Stimulated activated CD8-positive, alpha-beta memory T cell treated with anti-CD3 and anti-CD28 coated beads, Interleukin-12 subunit alpha, Interleukin-12 subunit beta, amount 100 ng/mL, for 1 hour (primary cell): ENCODE measurements at places on chromosomes 13 and 19.

- DNase-seq: no peak
These were observed 5.5 kb upstream of the CCNE1 start for GRCh38 chr19:29806098-29806866.

GRCh38 chr13:46475541-46475991 is 77.4 kb upstream of the LRCH1 start:
- DNase-seq: no peak

GRCh38 chr19:2728783-2729387 is 7.7 kb upstream of the DIRAS1 start:
- DNase-seq: no peak

DNA sequence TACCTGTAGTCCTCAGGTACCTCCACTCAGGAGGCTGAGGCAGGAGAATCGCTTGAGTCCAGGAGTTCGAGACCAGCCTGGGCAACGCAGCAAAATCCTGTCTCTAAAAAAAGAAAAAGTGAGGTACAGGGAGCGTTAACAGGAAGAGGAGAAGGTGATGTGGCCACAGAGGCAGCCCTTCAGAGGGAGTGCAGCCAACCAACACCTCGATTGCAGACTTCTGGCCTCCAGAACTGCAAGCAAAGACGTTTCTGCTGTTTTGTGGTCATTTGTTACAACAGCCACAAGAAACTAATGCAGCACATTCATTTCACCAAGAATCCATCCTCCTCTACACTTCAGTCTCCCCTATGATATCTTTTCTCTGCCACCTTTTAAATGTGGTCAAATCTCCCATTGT is 145.2 kb downstream of the USP12 start:
- no peak for DNase-seq

DNA sequence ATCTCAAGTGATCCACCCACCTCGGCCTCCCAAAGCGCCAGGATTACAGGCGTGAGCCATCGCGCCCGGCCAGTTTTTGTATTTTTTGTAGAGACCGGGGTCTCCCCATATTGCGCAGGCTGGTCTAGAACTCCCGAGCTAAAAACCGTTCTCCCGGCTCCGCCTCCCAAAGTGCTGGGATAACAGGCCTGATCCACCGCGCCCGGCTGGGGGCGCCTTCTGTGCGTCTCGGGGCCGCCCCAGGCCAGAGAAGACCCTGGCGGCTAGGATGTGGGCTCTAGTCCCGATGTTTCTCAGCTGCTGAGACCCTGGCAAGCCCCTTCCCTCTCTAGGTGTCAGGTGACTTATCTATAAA is 3.6 kb downstream of the ARHGAP45 start:
- no peak for DNase-seq

- DNase-seq: no peak
These were observed 20.7 kb downstream of the GARRE1 start for GRCh38 chr19:34274827-34275625.

DNA sequence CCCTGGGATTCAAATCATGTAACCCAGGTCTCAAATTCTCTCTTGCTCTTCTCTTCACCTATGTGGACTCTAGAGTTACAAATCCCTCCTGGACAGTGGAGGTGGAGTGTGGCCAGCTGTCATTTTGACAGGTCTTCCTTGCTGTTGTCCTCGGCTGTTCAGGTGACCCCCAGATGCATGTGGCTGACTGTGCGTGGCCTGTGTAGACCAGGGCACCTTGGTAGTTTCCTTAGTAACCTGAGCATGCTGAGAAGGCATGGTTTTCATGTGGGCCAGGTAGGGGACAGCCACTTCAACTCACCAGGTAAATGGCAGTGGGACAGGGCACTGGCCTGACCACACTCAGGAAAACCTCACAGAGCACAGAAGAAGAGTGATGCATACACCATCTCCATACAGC is 155.0 kb upstream of the TSHZ3 start:
- DNase-seq: no peak

DNA sequence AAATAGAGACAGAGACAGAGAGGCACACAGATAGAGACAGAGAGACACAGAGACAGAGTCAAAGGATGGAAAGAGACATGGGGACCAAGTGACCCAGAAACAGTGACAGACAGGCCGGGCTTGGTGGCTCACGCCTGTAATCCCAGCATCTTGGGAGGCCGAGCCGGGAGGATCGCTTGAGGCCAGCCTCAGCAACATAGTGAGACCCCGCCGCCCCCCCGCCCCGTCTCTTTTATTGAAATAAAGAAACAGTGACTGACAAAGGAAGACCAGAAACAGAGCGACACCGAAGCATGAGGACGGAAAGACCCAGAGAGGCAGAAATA is 848 bp upstream of the NECTIN2 start:
- no peak for DNase-seq

- no peak for DNase-seq
These were observed 31.7 kb upstream of the ZNF507 start for GRCh38 chr19:32313569-32314265.

GRCh38 chr19:37951816-37952210 is 44.8 kb downstream of the SIPA1L3 start:
- no peak for DNase-seq

DNA sequence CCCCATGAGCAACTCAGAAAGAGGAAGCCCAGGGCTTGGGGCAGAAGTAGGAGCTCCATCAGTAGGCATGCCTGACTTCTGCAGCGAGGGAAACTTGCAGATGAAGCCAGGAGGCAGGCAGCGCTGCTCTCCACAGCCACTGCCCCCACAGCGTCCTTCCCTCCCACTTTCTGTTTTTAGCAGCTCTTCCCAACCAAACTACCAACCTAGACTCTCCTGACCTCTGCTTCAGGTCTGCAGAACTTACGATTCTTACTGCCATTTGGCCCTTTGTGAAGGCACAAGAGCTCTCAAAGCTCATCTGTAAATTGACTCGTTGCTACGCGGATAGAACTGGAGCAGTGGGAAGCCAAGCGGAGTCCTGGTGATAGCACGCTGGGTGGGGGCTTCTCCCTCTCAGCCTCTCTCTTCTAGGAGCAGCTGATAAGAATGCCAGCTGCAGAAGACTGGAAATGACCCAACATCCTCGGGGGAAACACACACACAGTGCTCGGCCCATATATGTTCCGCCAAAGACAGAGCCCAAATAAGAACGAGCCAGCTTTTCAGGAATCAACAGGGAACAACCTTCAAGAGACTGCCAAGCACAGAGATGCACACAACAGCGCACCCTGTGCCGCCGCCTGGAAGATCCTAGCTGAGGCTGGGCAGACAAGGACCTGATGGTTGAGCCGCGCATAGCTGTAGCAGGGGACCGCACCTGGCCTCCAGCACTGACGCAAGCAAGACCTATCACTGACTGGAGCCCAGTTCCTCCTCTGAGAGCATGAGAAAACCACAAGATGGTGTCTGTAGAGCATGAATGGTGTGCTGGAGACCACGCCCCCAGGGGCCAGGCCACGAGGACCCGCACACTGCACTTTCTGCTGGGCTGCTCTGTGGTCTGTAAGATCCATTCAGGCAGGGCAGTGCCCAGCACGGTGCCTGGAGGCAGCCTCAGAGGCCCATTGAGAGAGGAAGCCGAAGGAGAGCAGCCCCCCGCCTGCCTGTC is 15.9 kb upstream of the SLC35E1 start:
- DNase-seq: no peak

DNA sequence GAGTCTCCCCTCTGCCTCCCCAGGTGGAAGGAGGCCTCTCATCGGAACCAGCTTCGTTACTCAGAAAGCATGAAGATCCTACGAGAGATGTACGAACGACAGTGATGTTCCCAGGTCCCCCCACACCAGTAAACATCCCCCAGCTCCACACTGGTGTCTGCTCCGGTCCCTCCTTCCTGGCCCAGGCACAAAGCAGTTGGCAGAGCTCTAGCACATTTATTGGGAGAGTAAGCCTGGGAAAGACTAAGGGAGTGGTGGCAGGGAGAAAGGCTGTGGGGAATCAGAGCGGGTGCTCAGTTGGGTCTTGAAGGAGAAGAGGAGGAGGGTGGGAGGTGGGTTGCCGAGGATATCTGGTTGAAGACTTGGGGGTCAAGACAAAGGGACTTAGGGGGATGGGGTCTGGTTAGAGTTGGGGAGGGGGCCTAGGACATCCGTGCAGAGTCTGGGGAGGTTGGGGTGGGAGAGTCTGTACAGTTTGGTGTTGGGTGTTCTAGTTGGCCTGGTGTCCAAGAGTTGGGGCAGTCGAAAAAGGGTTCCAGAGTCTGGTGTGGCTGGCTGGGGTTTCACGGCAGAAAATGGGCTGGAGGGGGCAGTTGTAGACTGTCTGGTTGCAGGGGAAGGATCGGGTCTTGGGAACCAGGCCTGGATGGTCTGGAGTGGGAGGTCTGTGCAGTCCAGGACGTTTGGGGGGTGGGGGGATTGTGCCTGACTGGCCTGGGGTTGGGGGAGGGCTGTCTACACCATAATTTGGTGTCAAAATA is 2.3 kb downstream of the HSPB6 start:
- DNase-seq: no peak

DNA sequence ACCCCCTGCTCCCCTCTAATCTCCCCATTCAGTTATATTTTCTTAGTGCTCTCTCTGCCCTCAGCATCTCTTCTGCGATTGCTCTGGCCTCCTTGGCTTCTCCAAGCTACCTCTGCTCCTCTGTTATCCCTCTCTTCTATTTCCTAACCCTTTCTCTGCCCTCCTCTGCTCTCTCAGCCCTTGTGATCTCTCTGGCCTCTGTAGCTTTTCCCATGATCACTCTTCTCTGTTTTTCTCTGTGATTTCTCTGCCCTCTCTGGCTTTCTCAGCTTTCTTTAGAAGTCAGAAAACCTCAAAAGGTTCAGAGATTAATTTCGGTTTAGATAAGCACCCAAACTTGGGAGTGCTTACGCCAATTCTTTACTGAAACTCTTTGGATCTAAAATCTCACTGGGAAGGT is 795.0 kb downstream of the DIAPH3 start:
- no peak for DNase-seq

DNA sequence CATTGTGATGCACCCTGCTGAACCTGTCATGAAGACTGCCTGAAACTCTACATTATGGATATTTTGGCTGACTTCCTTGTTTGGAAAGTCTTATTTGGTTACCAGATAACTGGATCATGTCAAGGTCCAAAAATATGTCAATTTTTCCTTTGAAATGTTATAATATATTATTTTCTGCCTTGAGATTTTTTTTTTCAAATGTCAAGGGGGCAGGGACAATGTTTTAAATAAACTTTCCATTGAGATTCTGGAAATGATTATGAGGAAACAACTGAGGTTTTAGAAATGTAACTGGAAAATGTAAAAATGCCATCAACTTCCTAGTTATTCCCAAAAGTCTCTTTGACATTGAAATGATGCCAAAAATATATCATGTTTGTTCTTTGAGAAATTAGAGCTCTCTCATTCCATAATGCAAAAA is 117.0 kb downstream of the RFC3 start:
- no peak for DNase-seq

DNA sequence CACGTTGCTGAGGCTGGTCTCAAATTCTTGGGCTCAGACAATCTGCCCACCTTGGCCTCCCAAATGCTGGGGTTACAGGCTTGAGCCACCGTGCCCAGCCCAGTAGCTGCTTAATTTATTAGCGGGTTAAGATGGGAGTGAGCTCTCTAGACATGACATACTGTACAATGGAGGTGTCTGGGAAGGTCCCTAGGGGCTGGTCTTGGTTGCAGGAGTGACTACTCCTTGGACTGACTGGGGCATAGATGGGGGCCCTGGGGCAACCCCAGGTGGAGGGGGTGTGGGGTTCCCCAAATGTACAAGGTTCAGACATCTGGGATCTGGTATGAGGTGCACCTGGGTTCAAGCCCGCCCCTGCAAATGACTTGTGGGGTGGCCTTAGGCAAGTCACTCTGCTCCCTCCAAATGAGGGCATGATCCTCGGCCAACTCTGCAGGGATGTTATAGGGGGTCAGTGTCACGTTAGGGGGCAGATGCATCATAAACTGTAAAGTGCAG is 12.8 kb downstream of the CIB3 start:
- DNase-seq: no peak

- DNase-seq: peak; percentile 90
These were observed at the start of gene WDR62 for GRCh38 chr19:36054733-36055686. WDR62 (plus strand) TSS chr19:36054897; CDS start chr19:36054972, 75 bp downstream.

DNA sequence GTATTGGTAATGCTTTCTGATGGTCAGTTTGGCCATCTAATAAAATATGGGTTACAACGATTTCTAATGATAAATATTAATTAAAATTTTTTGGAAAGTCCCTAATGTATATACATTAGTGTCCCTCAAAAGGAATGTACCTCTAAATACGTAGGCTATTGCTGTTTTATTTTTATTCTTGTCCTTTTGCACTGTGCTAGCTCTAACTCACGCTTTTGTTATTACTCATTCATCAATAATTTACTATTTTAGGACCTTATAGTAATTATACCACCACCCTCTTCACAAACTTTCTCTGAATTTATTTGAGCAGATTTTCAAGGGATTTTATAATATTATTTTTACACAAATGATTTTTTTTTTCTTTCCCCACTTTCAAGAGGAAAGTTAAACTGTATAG is 795.9 kb upstream of the PCDH9 start:
- no peak for DNase-seq

DNA sequence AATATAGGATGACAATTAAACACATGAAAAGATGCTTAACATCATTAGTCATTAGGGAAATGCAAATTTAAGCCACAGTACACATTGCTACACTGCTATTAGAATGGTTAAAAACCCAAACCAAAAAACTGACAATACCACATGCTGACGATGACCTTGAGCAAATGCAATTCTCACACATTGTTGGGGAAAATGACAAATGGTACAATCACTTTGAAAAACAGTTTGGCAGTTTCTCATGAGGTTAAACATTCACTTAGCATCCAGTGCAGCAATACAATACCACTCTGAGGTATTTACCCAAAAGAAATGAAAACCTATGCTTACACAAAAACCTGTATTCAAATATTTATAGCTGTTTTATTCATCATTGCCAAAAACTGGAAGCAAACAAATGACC is 11.3 kb downstream of the FLT3 start:
- DNase-seq: no peak

DNA sequence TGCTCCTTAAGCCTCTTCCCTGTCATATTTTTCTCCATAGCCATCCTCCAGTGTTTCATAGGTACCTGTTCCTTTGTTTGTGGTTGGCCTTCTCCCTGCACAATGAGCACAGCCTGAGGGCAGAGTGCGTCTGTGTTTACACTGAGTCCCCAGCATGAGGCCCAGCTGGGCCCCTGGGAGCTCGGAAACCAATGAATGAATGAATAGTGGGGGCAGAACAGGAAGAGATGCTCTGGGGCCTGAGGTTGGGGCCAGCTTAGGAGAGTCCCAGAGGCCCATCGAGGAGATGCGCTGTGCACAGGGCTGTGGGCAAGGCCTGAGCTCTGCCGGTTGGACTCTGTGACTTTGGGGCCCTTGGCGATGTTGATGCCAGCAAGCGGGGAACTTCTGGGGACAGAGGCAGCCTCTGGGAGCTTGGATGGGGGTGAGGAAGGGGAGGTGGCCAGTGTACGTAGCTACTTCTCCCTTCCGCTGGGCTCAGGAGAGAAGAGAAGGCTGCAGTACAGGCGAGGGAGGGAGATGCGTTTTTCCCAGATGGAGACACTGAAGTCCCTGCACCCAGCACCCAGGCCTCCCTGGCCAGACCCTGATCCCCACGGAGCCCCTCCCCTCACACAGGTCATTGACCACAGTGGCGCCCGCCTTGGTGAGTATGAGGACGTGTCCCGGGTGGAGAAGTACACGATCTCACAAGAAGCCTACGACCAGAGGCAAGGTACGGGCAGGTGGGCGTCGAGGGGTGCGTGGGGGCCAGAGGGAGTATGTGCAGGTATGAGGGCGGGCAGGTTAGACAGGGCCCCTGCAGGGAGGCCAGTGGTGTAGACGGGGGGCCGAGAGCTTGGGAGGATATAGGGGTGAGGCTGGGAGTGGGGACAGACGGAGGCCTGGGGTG is 5.1 kb downstream of the TBCB start:
- no peak for DNase-seq

GRCh38 chr13:44498969-44499368 is 77.2 kb downstream of the TSC22D1 start:
- DNase-seq: no peak

- DNase-seq: no peak
These were observed 13.6 kb downstream of the TPT1 start for GRCh38 chr13:45327253-45327955.
